ENCODE measurements at places on chromosomes 1 and 21. TPM values are rescaled to one million over a fixed set of nuclear protein-coding genes. Genes with fewer than 3 reads are reported as not detected.

PADI2 gene
- 2.1 TPM for total RNA-seq

ZBTB37 gene
- total RNA-seq = 6.1 TPM

PADI1 gene
- 0.07 TPM for total RNA-seq

DNA sequence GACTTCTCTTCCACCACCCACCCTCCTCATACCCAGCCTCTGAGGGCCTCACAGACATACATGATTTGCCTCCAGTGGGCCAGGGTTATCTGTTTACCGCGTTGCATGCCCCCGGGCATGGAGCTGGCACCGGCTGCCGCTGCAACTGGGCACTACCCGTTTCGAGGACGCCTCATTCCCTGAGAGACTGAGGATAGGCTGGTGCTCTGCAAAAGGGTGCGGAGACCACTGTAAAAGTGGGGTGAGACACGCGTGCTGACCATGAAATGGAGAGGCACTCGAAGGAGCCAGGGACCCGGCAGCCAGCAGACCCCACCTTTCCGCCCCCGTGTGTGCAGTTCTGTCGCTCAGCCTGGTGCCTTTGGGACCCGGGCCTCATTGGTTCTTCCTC lies 20.6 kb downstream of the TP73 start:
- no peak for DNase-seq

DNA sequence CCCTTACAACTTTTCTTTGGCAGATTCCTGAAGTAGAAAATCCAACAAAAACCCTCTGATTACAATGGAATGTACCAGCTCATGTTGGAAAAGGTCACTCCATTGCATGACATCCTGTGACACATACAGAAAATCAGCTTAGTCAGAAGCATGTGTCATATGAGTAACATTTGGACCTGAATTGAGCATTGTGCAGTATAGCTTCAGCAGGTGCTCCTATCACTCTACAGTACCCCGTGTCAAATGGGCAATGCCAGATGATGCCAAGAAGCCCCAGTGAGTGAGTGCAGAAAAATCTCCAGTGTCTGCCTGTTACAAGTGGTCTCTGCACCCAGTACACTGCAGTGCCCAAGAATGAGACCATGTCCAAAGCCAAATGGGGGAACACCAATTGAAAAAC lies 129.7 kb upstream of the RUNX1 start:
- DNase-seq = no peak

- no peak for DNase-seq
These were observed 35.2 kb downstream of the TGFB2 start for GRCh38 chr1:218380125-218380977.

DNA sequence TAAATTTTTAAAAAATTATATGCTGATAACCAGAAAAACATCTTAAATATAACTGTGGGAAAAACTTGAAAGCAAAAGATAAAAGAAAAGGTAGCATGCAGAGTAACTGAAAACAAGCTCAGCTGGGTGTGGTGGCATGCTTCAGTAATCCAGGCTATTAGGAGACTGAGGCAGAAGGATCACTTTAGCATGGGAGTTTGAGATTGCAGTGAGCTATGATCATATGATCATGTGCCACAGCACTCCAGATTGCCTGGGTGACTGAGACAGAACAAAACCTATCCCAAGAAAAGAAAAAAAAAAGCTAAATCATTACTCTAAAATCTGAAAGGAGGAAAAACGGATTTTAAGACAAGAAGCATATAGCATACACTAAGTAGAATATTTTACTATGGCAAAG lies 1624.0 kb downstream of the AMY1C start:
- no peak for DNase-seq

DNA sequence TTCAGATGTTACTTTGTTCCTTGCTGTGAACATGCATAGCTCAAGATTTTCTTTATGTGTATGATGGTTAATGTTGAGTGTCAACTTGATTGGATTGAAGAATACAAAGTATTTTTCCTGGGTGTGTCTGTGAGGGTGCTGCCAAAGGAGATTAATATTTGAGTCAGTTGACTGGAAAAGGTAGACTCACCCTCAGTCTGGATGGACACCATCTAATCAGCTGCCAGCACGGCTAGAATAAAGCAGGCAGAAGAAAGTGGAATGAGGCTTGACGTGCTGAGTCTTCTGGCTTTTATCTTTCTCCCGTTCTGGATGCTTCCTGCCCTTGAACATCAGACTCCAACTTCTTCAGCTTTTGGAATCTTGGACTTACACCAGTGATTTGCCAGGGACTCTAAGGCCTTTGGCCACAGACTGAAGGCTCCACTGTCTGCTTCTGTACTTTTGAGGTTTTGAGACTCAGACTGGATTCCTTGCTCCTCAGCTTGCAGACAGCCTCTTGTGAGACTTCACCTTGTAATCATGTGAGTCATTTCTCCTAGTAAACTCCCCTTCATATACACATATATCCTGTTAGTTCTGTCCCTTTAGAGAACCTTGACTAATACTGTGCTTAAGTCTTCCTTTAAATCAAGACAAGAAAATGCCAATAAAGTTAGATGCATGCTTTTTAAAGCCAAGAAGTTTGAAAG lies 626.6 kb downstream of the KCNT2 start:
- DNase-seq = no peak

DNA sequence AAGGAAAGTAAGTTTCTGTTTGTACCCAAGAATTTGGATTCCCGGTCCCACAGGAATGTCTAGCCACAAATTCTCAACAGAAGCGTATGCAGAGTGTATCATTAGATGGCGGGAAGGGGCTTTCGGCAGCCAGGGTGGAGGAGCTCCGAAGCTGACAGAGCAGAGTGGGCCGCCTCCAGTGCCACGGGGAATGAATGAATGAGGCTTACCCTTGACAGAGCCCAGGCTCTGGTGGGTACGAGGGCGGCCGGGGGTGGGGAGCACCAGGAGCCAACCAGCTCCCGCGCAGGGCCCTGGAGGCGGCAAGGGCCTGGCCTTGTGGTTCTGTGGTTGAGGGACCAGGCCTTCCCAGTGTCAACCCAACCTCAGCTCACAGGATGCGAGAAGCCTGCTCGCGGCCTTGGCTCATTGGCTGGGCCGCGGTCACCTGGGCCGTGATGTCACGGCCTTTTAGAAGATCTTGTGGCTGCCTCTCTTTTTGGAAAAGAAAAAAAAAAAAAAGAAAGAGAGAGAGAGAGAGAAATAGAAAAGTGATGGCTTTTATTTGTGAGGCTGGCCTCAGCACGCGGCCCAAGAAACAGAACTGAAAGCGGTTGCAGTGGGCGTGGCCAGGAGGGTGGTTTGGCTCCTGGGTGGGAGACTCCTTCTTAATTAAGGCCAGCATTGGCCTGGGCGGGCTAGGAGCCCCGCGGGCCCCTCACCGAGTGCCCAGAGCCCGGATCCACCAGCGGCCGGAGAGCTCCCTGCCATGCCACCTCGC lies 34.9 kb upstream of the RUNX3 start:
- DNase-seq = peak; percentile 67

DNA sequence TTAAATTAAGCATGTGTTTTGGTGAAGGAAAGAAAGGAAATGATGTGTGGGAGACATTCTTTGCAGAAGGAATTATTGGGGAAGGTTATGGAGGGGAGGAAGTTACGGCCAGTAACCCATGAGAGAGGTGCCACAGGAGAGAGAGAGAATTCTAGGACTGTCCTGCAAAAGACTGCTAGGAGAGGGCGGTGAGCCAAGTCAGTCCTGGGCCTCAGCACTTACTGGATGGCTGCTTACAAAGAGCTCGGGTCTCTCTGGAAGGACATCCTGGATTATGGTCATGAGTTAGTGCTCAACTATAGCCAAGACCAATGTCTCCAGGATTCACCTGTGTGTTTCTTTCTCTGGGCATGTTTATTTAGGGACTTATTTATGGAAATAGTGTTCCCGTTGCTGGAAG lies 74.4 kb upstream of the HSD17B7 start:
- DNase-seq = no peak

GRCh38 chr1:169753549-169753948 lies 19.7 kb upstream of the SELE start:
- DNase-seq = peak; percentile 11

GRCh38 chr1:201774224-201774982 lies 54.6 kb upstream of the IPO9 start:
- no peak for DNase-seq

- DNase-seq = no peak
These were observed 32.8 kb upstream of the PSMB2 start for GRCh38 chr1:35674111-35674510.

DNA sequence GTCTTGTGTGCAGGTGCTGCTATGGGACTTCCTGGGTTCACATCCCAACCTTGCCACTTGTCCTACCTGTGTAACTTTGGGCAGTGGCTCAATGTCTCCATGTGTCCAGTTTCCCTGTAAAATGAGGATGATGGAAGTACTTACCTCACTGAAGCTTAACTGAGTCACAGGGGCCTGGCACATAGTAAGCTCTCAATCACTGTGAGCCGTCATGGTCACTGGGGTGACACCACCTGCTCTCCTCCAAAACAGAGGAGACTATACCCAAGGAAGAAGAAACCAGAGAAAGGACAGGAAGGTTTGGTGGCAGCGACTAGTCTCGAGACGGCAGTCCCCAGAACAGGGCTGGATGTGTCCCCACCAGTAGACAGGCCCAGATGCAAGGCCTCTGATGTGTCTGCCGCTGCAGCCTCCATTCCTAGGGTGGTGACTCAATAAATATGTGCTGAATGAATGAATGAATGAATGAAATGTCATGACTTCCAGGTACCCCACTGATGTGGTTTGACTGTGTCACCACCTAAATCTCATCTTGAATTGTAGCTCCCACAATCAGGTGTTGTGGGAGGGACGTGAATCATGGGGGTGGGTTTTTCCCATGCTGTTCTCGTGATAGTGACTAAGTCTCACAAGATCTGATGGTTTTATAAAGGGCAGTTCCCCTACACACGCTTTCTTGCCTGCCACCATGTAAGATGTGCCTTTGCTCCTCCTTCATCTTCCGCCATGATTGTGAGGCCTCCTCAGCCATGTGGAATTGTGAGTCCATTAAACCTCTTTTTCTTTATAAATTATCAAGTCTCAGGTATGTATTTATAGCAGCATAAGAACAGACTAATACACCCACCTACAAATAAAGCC lies 13.0 kb upstream of the LRP8 start:
- DNase-seq = no peak

GRCh38 chr1:172442404-172442803 lies 1.5 kb downstream of the PIGC start:
- DNase-seq = no peak

GRCh38 chr1:58515794-58516401 lies 30.6 kb downstream of the OMA1 start:
- DNase-seq = peak; percentile 63

GRCh38 chr1:181413836-181414235 lies 69.5 kb upstream of the CACNA1E start:
- no peak for DNase-seq

- DNase-seq = no peak
These were observed 671.9 kb upstream of the USP24 start for GRCh38 chr1:55886856-55887712.

DNA sequence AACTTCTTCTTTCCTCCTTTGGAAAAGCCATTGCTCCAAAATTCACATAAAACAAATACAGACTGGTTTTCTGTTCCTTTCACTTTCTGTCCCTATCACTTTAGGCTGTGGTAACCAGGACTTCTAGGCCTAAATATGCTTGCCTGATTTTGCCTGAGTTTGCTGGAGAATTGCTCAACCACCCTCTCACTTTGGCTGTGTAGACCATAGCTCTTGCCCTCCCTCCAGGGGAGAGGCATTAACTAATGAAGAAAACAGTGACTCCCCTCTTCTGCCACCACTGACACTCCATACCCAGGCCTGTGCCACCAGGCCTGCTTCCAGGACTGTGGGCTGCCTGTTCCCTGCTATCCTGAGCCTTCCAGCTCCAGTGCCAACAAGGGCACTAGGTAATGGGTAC lies 163.5 kb downstream of the TOMM20 start:
- no peak for DNase-seq

Measured in H7 (cell line).